HAP-1 (cell line): ENCODE measurements at places on chromosomes 6 and 20.

GRCh38 chr6:71410164-71410566, 121.6 kb downstream of the OGFRL1 start:
- no peak for DNase-seq

- no peak for DNase-seq
Observed at GRCh38 chr6:110002676-110003075, 24.6 kb downstream of the GPR6 start.

DNA sequence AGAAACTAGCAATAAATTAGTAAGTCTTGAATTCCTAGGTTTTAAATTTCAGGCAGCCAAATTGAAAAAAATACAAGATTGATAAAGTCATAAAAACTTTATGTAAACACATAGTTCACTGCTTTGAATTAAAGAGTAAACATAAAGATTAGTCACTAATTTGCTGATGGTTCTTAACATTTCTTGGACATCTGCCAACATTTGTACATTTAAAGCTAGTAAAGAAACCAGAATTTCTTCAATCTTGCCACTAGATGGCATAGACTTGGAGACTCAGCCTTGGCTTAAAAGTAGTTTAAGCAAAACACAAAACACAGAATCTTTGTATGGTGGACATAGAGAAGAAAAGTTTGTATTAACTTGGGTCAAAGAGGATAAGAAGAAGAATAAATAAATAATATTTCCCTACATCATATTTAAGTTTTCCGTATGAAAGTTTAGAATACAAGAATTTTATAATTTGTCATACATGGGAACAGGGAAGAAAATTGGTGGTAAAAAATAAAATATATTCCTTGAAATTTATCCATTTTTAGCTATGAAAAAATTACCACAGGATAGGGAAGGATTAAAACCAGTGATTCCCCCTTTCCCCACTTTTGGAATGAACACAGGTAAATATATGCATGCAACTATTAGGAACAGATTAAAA, 41.7 kb upstream of the FAM135A start:
- DNase-seq, result no peak

GRCh38 chr6:147506704-147507114, 1.8 kb upstream of the SAMD5 start:
- DNase-seq, result peak; percentile 52

- no peak for DNase-seq
Observed at GRCh38 chr20:2252419-2252997, 43.3 kb upstream of the TGM3 start.

- DNase-seq, result no peak
Observed at GRCh38 chr6:73774311-73774774, 78.3 kb downstream of the CD109 start.

DNA sequence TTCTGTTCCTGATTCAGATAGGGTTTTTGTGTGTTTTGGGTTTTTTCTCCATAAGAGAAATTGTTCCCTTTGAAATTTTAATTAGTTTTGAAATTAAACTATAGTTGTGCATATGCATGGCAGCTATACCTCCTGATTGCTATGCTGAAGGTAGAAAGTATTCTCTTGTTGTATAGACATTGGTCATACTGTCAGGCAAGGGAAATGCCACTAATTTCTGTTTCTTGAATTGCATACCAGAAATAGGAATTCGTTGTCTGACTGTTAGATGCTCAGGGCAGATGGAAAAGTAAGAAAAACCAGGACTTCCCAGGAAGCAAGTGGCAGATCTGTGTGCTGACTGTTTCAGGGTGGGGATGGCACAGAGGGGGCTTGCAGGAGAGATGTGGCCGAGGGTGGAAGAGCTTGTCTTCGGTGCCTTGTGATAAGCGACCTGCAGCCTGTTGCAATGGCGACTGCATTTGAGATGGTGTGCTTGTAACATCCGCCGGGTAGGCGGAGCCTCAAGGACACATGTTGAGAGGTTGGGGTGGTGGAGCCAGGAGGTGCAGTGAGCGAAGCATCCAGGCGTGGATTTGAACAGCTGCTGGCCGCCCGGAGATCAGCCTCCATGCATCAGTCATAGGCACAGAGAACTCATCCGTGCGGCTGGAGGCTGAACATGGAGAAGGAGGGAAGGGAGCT, 42.8 kb downstream of the RREB1 start:
- DNase-seq, result no peak

GRCh38 chr6:152404936-152405595, 232.1 kb downstream of the SYNE1 start:
- DNase-seq, result no peak

DNA sequence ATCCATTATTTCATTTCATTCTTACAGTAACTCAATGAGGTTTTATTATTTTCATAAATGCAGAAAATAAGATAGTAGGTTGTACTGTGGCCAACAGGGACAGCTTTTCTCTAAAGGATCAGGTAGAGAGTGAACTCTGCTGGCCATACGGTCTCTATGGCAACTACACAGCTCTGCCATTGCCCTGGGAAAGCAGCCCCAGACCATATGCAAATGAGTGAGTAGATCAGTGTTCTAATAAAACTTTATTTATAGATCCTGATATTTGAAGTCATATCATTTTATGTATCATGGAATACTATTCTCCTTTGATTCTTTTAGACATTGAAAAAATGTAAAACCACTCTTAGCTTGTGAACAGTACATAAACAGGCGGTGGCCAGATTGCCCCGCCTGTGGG, 192.5 kb upstream of the RREB1 start:
- no peak for DNase-seq

- no peak for DNase-seq
Observed at GRCh38 chr6:45816674-45817297, 198.9 kb downstream of the CLIC5 start.

DNA sequence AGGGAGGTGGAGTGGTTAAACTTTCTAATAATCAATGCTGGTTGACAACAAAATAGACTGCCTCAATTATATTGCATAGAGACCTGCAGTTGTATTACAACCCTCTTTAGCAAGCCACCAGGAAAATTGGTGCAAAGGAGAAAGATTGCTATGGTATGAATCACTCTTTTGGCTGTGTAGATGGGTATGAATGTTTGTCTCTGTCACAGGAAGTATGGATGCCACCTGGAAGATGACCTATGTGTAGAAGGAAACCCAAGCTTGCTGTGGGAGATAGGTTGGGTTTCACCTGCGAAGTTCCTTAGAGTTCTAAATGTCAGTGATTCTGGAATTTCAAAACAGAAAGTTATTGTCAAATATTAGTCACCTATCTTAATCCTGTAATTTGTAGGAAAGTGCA, 134.6 kb downstream of the SOBP start:
- no peak for DNase-seq

DNA sequence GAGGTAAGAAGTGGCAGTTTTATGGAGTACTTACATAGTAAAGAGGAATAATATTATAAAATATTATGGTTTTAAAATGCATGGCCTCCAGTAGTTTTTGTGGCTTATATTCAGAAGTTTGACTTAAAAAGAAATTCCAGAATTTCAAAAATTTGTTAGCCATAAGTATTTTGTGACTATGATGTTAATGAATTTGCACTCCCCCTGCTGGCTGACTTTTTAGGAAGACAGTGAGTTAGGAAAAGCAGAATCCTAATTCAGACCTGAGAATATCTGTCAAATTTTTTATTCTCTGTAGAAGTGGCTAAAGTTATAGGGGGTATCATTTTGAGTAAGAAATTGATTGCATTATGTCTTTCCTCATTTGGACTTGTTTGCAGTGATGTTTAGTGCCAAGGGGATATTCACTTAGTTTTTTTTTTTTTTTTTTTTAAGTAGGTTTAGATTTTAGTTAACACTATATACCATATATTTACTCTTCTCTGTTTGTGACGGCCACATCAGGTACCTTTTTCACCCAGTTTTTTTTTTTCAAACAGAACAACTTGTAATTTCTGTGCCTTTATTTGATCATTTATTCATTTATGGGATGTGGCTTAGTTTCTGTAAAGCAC, 40.8 kb downstream of the ZFAND3 start:
- DNase-seq, result peak; percentile 41

- no peak for DNase-seq
Observed at GRCh38 chr6:36418558-36418957, 24.1 kb downstream of the PXT1 start.

- no peak for DNase-seq
Observed at GRCh38 chr6:112883095-112883494, 536.0 kb downstream of the RFPL4B start.

GRCh38 chr6:17863901-17864754, 123.3 kb downstream of the KIF13A start:
- no peak for DNase-seq

DNA sequence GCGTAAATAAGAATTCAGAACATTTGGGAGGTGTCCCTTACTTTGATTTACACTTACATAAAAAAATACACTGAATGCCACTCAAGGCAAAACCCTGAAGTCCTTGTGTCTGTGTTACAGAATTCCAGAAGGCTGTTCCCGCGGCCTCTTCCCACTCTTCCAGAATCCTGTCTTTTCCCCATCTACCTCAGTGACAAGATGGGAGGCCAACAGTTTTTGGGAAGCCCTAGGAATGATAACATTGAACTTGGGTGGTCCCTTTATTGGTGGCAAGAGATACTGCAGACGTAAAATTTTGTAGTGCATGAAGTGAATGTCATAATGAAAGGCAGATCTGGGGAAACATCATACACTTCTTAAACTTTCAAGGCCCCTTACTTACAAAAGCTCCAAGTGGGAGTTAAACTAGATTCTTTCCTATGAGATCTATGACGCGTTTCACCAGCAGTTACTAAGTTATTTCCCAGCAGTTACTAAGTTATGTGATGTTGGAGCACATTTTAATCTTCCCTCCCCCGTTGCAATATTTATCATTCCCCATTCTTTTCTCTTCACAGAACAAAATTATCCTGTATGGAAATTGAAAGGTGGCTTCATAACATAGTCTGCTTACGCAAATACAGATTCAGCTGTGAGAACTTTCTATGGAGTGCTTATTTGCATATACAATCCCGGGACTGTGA, 79.5 kb downstream of the BCAS1 start:
- no peak for DNase-seq

DNA sequence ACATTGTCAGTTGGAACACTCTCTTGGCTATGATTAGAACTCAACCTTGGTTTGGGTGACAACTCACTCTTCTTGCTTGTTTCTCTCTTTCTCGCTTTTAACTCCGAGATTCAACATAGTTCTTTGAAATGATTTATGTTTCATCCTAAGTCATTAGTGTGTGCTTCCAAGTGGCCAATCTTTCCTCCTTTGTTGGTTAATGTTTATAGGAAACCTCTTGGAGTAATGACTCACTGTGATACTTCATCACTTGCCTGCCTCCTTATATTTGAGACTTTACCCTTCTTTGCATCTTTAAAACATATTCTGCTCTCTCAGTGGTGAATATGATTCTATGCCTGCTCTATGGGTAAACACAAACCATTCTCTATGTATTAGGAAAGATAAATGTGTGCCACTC, 279.7 kb upstream of the FLRT3 start:
- no peak for DNase-seq

GRCh38 chr6:12654514-12654913, 62.1 kb upstream of the PHACTR1 start:
- no peak for DNase-seq

GRCh38 chr6:28839443-28840120, 84.2 kb downstream of the TRIM27 start:
- peak; percentile 21 for DNase-seq

DNA sequence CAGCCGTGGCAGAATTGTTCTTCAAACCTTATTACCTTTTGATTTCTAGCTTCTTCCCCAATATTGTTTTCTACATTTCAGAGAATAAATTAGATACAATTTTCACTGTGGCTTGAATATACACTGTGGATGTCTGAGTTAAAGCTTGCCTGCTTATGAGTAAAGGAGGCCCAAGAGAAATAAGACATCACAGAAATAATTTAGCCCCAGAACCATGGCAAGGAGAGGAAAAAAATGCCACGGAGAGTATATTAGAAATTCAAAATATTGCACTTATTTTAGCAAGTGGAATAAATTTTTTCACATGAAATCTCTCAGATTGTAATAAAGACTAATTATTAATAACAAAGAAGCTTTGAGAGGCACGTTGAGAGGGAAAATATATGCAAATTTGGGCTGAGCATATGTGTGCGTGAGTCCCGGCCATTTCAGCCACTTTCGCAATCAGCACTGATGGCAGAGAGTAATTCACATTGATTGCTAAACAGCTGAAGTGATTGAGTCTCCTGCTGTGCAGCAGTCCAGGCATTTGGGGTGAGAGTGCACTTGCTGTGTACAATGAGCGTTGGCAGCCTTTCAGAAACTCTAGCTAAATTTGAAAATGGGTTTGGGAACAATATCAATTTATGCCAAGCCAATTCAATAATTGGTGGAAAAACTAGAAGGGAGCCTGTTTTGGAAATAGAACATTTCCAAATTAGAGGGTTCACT, 596.0 kb downstream of the EPM2A start:
- no peak for DNase-seq

GRCh38 chr6:132734694-132735236, 20.9 kb upstream of the VNN1 start:
- no peak for DNase-seq

GRCh38 chr6:148999929-149000468, 253.2 kb downstream of the UST start:
- no peak for DNase-seq

GRCh38 chr20:36219671-36220220, 16.5 kb upstream of the AAR2 start:
- no peak for DNase-seq

- DNase-seq, result no peak
Observed at GRCh38 chr20:43161716-43162115, 28.0 kb downstream of the PTPRT start.

DNA sequence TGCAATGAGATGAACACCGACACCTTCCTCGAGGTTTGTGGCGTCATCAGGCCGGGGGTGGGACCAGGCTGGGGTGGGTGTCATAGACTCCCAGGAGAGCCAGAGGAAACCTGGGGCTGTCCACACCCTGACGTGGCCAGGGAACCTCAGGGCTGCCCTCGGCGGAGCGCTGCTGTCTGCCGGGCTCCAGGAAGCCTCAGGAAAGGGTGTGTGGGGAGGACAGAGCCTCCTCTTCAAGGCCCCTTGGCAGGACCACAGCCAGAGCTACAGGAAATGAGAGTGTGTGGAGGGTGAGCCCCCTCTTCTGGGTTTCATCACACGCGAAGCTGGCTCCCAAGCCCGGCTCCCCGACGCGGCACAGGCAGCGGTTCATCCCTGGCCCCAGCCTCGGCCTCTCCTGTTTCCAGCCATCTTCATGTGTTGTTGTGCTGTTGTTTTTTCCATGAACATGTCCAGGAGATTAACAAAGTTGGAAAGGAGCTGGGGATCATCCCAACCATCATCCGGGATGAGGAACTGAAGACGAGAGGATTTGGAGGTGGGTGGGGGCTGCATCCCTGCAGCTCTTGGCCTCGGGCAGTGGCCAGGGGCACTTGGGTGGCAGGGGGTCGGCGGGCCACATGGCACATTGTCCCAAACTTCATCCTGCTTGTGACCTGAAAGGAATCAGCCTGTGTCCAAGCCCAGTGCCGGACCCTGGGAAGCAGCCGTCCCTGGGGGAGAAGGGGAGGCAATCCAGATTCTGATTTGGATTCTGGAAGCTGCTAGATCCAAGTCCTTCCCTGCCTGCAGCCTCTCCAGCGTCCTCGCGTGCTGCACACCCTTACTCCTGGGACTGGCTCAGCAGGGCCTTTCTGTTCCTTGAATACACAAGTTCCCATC, 6.4 kb downstream of the NPEPL1 start:
- no peak for DNase-seq
